ENCODE measurements at places on chromosomes 5 and 9. TPM values are rescaled to one million over a fixed set of nuclear protein-coding genes. Genes with fewer than 3 reads are reported as not detected.

- peaks cover 28% of the 10 kb centered on the region for H3K36me3 ChIP-seq
- H3K4me3 ChIP-seq: no peak overlapping the region
- peak overlapping the region; percentile 60 for H3K27ac ChIP-seq
- no peaks in the 10 kb centered on the region for H3K27me3 ChIP-seq
These were observed 7.9 kb downstream of the AMACR start for GRCh38 chr5:33999978-34000377.

Gene C5orf47
- not detected for total RNA-seq

Gene SLCO6A1
- total RNA-seq: 2.0 TPM

GRCh38 chr5:42819745-42820144 is 8.1 kb upstream of the SELENOP start:
- H3K27me3 ChIP-seq: no peaks in the 10 kb centered on the region
- DNase-seq: no peak
- H3K36me3 ChIP-seq: no peaks in the 10 kb centered on the region
- no peak overlapping the region for H3K4me3 ChIP-seq
- H3K4me1 ChIP-seq: peaks cover 3% of the 10 kb centered on the region

Gene AGPAT2
- total RNA-seq: 27.7 TPM

Gene CXCL14
- total RNA-seq: 6.1 TPM

Gene N4BP3
- 2.4 TPM for total RNA-seq

- H3K4me3 ChIP-seq: no peak overlapping the region
- peaks cover 4% of the 10 kb centered on the region for H3K36me3 ChIP-seq
- peaks cover 12% of the 10 kb centered on the region for H3K4me1 ChIP-seq
- no peaks in the 10 kb centered on the region for H3K27me3 ChIP-seq
- H3K27ac ChIP-seq: no peak overlapping the region
- no peak for DNase-seq
These were observed 46.5 kb upstream of the NR5A1 start for GRCh38 chr9:124553738-124554137.

DNA sequence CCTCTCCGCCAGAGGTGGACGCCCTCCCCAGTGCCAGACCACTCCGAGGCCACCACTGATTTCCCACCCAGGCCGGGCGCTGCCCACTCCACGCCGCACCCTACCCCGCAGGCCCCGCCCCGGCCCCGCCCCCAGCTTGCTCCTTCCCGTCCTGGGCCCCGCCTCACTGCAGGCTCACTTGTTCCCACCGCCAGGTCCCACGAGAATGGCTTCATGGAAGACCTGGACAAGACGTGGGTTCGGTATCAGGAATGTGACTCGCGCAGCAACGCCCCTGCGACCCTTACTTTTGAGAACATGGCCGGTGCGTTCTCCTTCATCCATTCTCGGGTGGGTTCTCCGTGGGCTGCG is 6.5 kb downstream of the LRRC26 start:
- no peak overlapping the region for H3K27ac ChIP-seq
- peaks cover 58% of the 10 kb centered on the region for H3K27me3 ChIP-seq
- H3K4me1 ChIP-seq: no peaks in the 10 kb centered on the region
- H3K4me3 ChIP-seq: no peak overlapping the region
- H3K36me3 ChIP-seq: no peaks in the 10 kb centered on the region

DNA sequence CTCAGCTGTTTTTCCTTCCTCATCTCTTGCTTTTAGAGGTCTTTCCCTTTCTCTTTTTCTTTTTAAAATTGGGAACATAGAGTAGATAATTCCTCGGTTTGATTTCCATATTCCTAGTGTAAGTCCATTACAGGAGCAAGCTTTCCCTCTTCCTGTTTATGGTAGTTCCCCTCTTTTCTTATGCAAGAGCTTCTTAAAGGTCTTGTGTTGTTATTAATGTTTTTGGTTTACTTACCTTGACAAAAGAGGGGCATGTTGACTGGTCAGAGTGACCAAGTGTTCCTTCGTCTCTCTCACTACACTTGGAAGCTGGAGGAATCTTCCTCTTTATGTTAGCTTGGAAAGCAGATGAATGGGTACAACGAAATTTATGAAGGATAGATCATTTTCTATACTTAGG is 8.3 kb downstream of the ATG10 start:
- H3K27me3 ChIP-seq: no peaks in the 10 kb centered on the region
- H3K36me3 ChIP-seq: peaks cover 26% of the 10 kb centered on the region
- H3K4me3 ChIP-seq: no peak overlapping the region
- H3K27ac ChIP-seq: peak overlapping the region; percentile 22
- no peak for DNase-seq

- H3K4me3 ChIP-seq: no peak overlapping the region
- H3K27me3 ChIP-seq: peaks cover 25% of the 10 kb centered on the region
- H3K4me1 ChIP-seq: no peaks in the 10 kb centered on the region
- H3K27ac ChIP-seq: no peak overlapping the region
- no peak for DNase-seq
- no peaks in the 10 kb centered on the region for H3K36me3 ChIP-seq
These were observed 392.9 kb upstream of the WWC1 start for GRCh38 chr5:167898361-167899042.

Gene GCNT4
- total RNA-seq: 3.3 TPM

DNA sequence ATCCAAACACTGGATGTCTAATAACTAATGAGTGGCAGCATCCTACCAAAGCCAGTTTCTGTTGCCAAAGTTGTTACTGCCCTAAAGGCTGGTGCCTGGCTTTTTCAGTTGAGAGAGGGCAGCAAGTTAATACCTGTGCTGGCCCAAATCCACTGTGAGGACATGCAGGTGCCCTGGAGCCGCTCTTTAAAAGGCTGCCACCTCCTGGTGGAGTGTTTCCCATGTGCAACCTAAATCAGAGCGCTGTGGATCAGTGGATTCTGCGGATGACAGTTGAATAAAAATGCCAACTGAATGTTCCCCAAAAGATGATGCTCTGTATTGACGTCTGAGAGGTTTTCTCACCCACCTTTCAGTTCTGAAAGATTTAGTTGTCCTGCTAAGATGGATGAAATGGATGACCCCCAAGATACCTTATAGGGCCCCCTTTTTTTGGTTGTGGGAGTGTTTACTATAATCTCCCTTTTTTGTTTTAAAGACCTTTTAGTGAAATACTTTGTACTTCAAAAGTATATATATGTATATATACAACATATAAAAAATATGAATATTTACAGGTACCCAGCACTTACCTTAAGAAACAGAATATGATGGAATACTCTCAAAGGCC is 146.4 kb downstream of the EGFLAM start:
- H3K36me3 ChIP-seq: no peaks in the 10 kb centered on the region
- peak; percentile 13 for DNase-seq
- no peak overlapping the region for H3K27ac ChIP-seq
- H3K4me3 ChIP-seq: no peak overlapping the region
- H3K4me1 ChIP-seq: peaks cover 2% of the 10 kb centered on the region

Gene RXRA
- total RNA-seq: 64.8 TPM

DNA sequence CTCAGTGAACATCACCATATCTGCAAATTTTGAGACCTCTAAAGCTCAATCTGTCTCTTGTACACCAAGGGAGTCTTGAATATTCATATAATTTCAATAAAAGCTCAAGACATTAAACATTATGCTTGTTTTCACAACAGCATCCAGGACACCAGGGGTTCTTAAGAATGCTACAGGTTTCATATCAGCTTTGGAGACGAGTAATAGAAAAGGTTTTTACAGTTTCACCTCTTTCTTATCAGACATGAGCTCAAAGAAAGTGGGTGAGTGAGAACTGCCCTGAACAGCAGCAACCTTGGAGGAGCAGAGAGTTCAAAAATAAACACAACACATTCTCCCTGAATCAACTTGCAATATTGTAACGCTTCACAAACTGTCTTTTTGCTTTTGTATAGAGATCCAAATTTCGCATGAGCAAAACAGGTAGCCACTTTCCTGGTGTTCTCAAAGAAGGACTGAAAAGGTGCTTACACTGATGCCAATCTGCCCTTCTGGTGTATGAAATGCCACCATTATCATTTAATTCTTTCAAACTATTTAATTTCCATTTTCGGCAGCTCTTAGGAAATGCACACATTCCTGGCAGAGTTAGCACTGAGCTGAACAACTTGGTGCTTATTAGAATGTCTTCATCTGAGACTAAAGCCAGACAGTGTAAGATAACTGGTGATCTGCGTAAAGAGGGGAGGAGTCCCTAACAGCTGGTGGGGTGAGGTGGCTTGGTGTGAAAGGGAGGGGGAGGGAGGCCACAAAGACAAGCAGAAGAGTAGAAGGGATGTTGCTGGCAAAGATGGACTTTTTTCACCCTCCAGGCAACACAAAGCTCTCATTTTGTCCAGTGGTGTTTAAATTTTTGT is 535.3 kb downstream of the PDE4D start:
- no peaks in the 10 kb centered on the region for H3K36me3 ChIP-seq
- no peaks in the 10 kb centered on the region for H3K27me3 ChIP-seq
- H3K4me1 ChIP-seq: peaks cover 39% of the 10 kb centered on the region
- H3K27ac ChIP-seq: peak overlapping the region; percentile 79
- no peak for DNase-seq
- peak overlapping the region; percentile 4 for H3K4me3 ChIP-seq

Gene ADGRV1
- 87.6 TPM for total RNA-seq

DNA sequence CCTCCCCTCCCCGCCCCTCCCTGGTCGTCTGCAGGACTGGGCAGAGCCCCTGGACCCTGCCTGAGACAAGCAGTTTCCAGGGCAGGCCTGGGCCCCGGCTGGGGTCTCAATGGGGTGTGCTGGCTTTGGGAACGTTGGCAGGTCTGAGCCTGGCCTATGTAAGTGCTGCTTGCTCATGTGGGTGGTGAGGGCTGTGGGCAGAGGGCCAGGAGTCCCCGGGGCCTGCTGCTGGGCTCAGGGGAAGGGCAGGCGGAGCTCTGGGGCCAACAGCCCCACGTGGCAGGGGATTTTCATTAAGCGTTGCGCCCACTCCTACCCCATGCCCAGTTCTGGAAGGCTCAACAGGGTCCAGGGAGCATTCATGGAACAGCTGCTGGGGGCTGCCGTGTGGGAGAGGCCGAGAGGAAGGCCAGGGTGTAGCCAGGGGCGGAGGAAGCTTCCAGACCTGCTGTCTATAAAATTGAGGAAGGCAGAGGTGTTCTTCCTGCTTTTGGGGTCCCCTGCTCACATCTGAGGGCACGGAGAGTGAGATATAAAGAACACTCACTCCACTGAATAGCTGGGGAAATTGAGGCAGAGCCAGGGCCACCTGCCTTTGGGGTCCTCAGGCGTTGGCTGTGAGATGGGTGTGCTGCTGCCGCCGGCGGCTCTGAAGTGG is 32.5 kb downstream of the RXRA start:
- H3K4me3 ChIP-seq: no peak overlapping the region
- H3K36me3 ChIP-seq: no peaks in the 10 kb centered on the region
- no peak for DNase-seq
- no peaks in the 10 kb centered on the region for H3K27me3 ChIP-seq
- no peak overlapping the region for H3K27ac ChIP-seq
- peaks cover 29% of the 10 kb centered on the region for H3K4me1 ChIP-seq

Gene NUTM2F
- not detected for total RNA-seq

GRCh38 chr5:54822324-54822687 is 163.1 kb downstream of the ESM1 start:
- H3K36me3 ChIP-seq: no peaks in the 10 kb centered on the region
- H3K4me1 ChIP-seq: peaks cover 20% of the 10 kb centered on the region
- DNase-seq: no peak

GRCh38 chr9:116447934-116448333 is 239.2 kb upstream of the TRIM32 start:
- no peak for DNase-seq
- no peak overlapping the region for H3K27ac ChIP-seq
- no peaks in the 10 kb centered on the region for H3K27me3 ChIP-seq
- peaks cover 2% of the 10 kb centered on the region for H3K4me1 ChIP-seq
- H3K36me3 ChIP-seq: no peaks in the 10 kb centered on the region

GRCh38 chr9:126642839-126643238 is 29.1 kb downstream of the LMX1B start:
- H3K4me3 ChIP-seq: no peak overlapping the region
- no peak for DNase-seq
- H3K27ac ChIP-seq: peak overlapping the region; percentile 89
- no peaks in the 10 kb centered on the region for H3K36me3 ChIP-seq
- H3K27me3 ChIP-seq: peaks cover 41% of the 10 kb centered on the region
